Germinal center (tissue), 1 donor: ENCODE measurements at places on chromosomes 7 and 10.

DNA sequence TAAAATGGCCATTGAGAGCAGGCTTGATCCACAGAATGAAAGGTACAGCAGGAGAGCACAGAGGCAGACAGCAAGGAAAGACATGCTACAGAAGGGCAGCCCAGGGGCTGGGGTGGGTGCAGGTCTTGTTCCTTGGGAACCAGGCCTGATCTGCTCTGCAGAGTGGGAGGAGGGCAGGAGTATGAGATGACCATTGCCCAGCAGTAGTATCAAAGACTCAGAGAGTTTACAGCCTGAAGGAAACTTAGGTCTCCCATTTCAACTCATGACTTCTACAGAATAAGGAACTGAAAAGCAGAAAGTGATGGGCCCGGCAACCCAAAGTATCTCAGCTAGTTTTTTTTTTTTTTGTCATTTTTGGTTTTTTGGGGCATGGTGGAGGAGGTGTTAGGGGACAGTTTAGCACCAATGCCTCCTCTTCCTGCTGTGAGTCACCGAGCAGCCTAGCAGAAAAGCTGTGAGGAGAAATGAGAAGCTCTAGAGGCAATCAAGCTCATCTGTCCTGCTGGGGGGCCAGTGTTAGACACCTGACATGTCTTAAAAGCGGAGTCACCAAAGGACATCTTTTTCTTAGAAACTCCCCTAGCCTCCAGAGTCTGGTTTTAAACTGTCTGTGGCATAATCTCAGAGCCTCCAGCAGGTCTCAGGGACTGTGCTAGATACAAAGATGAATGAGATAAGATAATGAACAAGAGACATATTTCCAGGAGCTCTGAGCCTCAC is 34.3 kb upstream of the HERPUD2 start:
- peak; percentile 66 for DNase-seq

- DNase-seq = no peak
Observed at GRCh38 chr7:141511316-141511675, 39.9 kb upstream of the AGK start.

- no peak for DNase-seq
Observed at GRCh38 chr7:148318838-148319237, 271.7 kb upstream of the C7orf33 start.

GRCh38 chr10:13956826-13957225 is 370.1 kb downstream of the PRPF18 start:
- DNase-seq = no peak

DNA sequence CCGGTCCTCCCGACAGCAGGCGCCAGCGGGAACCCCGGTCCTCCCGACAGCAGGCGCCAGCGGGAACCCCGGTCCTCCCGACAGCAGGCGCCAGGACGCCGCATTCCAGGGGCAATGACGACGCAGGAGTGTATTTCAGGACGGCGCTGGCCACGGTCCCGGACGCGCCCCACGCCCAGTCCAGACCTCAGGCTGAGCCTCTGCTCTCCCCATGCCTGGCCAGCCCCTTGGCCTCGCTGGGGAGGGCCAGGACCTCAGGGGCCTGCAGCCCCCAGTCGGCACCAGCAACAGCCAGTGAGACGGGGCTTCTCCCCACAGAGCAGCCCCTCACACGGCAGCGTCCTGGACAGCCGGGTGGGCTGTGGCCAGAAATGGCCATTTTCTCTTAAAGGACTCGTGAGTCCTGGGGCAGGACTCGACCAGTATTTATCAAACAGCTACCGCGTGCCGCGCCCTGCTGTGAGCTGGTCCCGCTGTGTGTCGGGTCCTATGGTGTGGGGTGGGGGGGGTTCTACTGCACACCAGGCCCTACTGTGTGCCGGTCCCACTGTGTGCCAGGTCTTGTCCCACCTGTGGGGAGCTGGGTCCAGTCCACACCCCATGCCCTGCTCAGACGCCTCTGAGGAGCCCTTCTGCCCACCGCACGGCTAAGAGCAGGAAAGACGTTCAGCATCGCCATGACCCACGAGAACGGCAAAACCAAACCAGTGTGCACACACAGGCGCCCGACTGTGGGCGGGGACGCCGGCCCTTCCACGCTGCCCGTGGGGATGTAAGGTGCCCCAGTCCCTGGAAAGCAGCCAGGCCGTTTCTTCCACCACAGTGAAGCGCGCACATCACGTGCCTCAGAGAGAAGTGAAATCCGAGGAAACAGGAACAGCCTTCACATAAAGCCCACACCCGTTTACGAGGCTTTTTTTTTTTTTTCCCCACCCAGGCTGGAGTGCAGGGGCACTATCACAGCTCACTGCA is 33.3 kb downstream of the GET4 start:
- peak; percentile 74 for DNase-seq

DNA sequence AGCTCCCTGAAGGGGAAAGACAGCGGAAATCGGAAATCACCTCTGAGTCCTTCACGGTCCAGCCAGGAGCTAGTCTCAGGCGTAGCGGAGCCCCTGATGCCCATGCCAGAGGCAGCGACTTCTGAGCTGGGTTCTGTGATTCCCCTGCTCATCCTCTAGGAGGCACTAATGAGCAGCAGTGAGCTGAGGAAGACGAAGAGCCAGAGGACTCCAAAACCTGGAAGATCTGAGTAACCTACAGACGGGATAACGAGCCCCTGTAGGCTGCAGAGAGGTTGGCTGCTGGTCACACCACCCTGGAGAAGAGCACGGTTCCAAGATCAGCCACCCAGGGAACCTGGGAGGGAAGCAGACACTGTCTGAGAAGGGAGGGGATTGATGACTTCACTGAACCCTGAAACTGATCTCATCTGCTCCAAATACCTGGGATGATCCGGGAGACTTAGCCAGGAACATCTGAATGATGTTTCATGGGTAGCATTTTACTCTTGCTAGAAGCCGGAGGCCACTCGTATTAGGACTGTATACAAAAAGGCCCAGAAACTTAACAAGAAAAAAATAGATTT is 304.1 kb downstream of the PAXIP1 start:
- DNase-seq = peak; percentile 7

DNA sequence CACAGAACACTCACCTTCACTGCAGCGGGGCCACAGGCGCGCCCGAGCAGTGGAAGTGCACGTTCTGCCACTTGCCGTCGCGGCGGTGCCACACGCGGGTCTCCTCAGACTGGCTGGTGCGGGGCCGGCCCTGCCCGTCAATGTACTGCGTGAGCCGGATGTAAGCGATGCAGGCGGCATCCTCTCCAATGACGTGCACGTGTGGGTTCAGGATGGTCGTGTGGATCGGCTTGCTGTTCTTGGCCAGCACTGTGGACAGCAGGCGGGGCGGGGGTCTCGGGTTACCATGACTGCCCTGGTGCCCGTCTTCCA is 19.2 kb downstream of the YKT6 start:
- DNase-seq = no peak

GRCh38 chr10:97311111-97311626 is 7.9 kb upstream of the FRAT1 start:
- DNase-seq = no peak

- DNase-seq = no peak
Observed at GRCh38 chr10:63611078-63611477, 89.9 kb downstream of the REEP3 start.

GRCh38 chr7:142890874-142891485 is 5.4 kb upstream of the TRPV6 start:
- no peak for DNase-seq

DNA sequence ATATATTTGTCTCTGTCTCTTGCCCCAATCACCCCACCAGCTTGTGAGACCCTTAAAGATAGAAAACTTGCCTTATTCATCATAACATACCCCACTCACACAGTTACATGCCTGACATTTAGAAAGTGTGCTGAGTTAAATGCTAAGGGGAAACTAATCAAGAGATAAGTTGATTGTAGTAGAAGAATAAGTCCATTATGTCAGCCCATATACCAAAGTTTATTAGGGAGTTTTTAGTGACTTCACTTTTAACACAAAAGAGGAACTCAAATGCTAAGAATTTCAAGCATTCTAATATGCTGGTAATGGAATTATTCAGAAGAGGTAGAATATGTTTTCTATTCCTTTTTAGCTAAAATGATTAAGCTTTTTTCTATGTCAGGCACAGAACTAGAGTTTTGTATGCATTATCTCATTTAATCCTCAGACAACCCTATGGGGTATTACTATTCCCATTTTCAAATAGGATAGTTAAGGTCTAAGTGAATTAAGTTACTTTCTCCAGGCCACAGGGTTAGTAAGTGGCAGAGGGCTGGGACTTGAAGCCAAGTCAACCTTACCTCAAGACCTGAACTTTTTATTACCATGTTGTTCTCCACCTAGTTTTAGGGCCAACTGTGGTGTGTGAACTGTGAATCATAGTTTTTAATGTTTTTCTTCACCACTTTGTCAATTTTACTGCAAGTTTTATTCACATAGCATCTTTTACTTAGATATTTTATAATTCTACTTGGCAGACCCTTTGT is 19.6 kb downstream of the ASAH2 start:
- DNase-seq = no peak

DNA sequence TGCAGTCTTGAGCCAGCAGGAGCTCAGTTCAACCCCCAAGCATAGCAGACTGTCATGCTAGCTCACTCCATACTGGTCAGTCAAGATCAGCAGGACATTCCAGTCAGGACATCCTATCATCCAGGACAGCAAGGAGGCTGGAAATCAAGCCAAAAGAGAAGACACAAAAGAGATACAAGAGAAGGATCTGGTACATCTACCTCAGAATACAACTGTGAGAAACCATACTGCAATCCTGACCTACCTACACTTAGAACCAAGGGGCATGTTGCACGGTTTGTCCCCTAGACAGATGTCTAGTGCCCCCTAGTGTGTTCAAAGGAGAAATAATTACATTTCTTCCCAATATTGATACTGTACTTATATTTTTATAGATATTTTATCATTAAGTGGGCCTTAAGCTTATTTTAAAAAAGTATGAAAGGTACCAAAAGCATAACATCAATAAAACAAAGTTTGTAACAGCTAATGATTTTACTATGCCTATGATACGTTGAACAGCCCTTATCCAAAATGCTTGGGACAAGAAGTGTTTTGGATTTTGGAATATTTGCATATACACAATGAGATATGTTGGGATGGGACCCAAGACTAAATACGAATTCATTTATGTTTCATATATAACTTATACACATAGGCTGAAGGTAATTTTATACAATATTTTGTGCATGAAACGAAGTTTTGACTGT is 26.7 kb downstream of the ERCC6 start:
- peak; percentile 23 for DNase-seq

GRCh38 chr10:81367132-81367531 is 507.9 kb upstream of the NRG3 start:
- no peak for DNase-seq

DNA sequence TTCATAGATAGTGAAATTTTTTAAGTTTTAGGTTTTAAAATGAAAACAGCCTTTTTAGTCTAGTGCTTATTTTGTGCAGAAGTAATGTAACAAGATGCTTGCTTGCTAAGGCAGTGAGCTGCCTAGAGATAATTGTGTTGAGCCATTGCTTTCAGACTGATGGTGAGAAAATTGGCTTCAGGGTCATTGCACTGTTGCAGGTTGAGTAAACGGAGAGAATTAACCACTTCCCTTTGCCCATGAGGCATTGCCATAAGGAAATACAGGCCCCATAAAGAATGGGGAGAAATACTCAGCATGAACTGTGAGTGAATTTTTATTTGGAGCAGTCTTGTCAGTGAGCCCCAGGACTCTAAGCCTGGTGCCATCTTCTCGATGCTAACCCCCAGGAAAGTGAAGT is 140.5 kb downstream of the LRRC4 start:
- no peak for DNase-seq

DNA sequence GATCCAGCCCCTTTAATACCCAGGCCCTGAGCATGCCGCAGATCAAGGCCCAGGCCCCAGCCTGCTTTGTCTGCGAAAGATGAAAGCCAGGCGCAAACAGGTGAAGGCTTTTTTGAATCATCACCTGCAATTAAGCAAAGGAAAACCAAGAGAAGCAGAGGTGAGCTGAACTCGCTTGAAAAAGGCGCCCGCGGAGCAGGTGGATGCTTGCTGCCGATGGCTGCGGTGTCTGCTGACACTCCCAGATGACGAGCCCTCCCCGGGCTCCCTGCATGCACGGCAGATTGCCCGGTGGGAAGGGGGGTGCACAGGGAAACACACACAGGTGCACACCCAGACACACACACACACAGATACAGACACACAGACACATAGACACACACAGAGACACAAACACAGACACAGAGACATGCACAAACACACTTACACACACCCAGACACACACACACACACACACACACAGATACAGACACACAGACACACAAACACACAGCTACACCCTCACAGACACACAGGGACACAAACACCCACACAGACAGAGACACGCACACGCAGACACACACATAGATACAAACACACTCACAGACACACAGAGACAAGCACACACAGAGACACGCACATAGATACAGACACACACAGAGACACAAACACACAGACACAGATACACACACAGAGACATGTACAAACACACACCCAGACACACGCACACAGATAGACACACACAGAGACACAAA is 142.6 kb upstream of the RNF32 start:
- DNase-seq = no peak
